WERI-Rb-1 (cell line): ENCODE measurements at places on chromosomes 2 and 18.

DNA sequence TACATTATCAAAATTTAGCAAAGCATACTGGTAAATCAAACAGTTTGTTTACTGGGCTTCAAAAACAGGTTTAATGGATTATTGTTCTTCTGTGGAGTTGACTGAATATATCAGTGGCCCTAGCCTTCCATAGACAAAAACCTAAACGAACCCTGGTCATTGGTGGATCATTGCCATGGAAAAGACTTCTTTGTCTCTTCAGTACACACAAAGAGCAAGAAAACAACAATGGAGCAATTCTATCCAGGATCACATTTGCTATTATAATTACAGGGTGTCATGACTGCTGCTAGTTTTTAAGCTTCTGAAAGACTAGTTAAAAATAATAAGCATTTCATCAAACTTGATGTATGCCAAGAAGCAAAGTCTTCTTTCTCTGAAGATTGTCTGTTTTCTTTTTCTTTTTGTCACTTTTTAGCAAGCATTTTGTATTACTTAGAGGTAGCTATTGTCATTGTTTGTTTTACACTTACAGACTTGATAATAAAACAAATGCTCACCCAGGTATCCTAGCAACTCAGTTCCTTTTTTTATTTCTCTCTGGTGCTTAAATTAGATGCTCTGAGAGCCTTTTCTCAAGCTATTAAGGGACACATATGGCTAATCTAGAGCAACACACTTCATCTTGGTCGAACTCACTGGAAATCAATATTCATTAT lies 1228.7 kb upstream of the DDX18 start:
- no peak for DNase-seq

GRCh38 chr18:74248595-74248994 lies 43.2 kb downstream of the CYB5A start:
- DNase-seq, result no peak

DNA sequence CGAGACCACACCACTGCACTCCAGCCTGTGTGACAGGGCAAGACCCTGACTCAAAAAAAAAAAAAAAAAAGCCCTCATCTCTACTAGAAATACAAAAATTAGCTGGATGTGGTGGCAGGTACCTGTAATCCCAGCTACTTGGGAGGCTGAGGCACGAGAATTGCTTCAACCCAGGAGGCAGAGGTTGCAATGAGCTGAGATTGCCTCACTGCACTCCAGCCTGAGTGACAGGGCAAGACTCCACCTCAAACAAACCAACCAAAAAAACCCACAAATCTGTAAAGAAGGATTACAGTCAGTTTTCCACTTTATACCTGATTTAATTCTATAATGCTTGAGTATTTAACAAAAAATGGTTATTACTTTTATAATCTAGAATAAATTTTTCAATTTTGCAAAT lies 9.7 kb downstream of the DARS1 start:
- no peak for DNase-seq

- no peak for DNase-seq
Measured at GRCh38 chr2:140596447-140596846, 1534.4 kb downstream of the LRP1B start.

DNA sequence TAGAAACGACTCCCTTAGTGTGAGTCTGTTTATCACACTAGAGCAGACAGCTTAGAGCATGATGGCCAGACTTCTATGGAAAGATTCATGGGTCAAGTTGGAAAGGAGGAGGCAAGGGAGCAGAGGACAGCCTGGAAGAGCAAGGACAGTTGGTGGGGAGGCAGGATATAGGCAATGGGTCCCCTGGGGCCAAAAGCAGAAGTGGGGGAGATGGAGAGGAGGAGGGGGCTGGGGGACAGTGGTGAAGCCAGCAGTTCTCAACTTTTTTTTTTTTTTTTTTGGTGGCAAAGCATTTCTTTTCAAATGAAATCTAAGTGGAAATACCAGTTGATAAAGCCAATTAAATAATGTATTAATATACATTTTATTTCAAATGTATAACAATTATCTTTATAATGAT lies 197.9 kb downstream of the HRH4 start:
- DNase-seq, result no peak

DNA sequence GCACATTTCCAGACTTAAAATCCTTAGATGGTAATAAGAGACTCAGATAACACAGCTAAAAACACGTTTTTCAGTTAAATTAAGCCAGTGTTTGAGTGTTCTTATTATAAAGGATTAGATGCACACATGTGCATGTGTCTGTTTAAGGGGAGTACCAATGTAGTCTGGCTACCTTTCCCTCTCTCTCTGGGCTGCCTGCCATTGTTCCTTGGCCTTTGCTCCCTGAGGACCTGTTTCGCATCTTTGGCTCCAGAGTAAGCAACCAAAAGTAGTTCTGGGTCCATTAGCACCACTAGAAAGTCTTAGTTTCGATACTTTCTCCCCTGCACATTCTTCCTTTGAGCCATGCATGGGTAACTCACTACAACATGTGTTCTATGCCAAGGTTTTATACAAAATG lies 228.3 kb downstream of the TPGS2 start:
- no peak for DNase-seq
